ENCODE measurements at places on chromosomes 12 and 14.
A peak's percentile ranks its signal among the peaks of the same experiment; 100 is the strongest.

GRCh38 chr12:17793854-17794253, 296.1 kb downstream of the RERGL start:
- no peak for DNase-seq

GRCh38 chr12:62190689-62191490, 69.3 kb upstream of the USP15 start:
- peak; percentile 4 for DNase-seq

GRCh38 chr12:112482733-112483132, 64.0 kb downstream of the PTPN11 start:
- no peak for DNase-seq

DNA sequence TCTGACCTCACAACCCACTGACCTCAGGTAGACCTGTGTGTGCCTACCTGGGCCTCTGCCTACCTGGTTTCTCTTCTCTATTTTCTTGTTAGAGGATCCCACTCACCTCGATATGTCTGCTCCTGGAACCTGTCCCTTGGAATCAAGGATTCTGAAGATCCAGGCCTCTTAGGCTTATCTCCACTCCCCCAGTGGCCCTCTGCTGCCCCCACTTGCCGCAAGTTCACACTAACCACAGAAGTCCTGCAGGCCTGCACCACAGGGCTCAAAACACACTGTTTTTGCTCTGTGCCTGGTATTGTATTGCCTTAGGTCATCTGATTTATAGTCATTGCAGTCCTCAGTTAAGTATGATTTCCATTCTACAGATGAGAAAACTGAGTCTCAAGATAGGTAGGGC, 15.3 kb upstream of the NRXN3 start:
- DNase-seq, result no peak

DNA sequence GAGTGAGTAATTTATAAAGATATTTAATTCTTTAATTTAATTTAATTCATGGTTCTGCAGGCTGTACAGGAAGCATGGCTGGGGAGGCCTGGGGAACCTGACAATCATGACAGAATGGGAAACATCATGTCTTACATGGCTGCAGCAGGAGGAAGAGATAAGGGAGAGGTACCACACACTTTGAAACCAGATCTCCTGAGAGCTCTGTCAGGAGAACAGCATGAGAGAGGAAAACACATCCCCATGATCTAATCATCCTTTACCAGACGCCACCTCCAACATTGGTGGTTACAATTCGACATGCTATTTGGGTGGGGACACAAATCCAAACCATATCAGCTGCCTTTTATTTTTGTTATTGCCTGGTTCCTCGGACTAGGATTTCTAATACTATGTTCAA, 928.6 kb downstream of the TMEM121 start:
- DNase-seq, result no peak

GRCh38 chr12:2691006-2691344, 103.8 kb upstream of the FKBP4 start:
- no peak for DNase-seq

GRCh38 chr12:124085419-124086296, 112.6 kb downstream of the ZNF664 start:
- DNase-seq, result no peak

DNA sequence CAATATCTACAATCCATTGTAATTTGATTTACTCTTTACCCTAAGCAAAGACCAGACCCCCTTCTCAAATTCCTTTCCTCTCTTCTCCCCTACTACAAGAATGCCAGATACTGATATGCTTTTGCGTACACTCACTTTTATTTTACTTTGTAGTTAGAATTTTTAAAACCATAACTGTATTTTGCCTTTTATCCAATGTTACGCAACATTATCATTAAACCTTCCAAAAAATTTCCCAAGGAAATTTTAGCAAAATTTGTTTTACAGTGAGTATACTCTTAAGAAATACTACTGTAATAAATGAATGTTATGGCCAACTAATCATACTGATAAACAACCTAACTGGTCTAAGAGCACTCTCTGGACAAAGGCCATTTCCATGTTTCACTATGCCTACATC, 22.3 kb downstream of the ATP2B1 start:
- DNase-seq, result no peak

DNA sequence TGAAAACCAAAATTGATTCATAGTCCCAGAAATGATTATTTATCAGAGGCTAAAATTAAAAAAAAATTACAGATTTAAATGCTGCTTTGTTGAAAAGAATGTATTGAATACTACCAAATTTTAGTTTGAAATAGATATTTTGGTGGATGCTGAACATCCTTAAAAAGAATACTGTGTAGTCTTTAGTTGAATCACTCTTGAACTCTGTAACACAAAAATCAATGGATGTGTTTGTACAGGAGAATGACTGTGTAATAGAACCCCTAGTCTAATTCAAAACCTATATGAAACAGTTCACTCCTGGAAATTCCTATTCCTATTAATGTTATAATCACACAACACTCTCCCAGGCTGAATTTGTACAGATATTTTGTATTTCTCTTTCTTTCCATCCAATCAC, 1.5 kb upstream of the TSPAN8 start:
- no peak for DNase-seq

DNA sequence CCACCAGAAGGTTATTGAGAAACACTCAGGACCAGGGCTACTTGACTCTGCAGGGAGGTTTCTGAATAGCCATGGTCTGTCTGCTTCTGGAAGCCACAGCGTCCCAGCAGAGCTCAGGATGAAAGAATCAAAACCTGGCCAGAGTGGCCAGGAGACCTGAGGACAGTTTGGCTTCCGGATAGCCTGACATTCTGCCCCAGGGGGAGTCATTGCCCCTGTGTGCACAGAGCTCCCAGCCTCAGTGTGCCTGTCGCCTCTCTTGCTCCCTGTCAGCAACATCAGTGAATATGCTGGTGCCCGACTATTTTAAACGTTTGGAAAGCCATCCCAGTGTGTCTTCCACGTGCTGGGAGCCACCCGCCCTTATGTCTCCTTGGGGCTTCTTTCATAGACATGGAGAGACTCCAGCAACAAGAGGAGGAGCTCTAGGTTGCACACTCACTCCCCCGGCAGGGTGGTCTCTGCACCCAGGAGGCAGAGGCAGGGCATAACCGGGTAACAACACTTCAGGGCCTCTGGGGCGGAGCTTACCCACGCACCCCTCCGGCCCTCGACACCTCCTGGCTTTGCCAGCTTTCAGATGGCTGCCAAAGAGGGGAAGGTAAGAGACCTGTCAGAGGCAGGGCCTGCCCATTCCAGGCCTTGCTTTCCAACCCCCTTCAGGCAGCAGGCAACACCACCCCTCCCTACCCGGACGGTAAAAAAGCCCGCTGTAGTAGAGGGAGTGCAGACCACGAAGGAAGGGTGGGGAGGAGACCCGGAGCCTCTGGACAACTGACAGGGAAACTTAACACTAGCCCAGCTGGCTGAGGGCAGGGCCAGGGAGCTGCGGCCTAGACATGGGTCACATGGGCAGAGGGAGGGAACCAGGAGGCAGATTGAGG, 19.0 kb upstream of the SLC6A12 start:
- no peak for DNase-seq

- no peak for DNase-seq
Observed at GRCh38 chr12:11949738-11950411, 120.9 kb upstream of the BCL2L14 start.

DNA sequence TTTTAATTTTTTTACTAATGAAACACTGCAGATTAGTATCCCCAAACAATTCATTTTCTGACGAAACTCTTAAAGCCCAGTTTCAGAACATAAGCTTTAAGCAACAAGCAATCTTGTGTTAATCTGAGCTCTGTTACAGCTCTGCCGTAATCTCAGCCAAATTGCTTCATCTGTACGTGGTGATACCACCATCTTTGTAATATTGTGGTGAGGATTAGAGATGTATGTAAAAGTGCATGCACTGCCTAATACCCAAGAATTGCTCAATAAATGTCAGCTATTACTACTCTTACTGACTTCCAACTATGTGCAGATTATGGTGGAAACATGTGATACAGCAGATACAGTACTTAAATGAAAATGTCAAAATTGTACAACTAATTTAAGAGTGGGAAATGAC, 1.8 kb downstream of the AKAP5 start:
- no peak for DNase-seq

DNA sequence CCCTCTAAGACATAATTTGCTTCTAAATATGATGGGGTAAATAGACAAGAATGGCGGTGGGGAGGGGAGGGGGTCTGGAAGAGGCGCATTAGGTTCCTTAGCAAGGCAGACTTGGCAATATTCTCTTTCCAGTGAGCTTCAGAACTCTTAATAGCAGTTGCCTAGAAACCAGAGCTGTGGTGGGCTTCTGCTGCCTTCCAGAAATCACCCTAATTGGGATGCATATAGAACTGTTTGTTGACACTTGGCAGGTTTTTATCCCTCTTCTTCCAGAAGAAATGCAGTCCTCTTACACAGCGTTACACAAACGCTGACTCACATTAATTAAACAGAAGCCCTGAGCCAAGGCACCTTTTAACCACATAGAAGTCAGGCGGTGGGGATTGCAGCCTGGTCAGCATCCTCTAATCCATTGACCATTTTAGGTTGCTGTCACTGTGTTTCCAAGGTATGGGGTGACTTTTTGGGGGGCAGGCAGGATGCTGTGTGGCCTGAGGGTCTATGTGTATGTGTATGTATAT, 114.1 kb downstream of the CCDC60 start:
- DNase-seq, result no peak

DNA sequence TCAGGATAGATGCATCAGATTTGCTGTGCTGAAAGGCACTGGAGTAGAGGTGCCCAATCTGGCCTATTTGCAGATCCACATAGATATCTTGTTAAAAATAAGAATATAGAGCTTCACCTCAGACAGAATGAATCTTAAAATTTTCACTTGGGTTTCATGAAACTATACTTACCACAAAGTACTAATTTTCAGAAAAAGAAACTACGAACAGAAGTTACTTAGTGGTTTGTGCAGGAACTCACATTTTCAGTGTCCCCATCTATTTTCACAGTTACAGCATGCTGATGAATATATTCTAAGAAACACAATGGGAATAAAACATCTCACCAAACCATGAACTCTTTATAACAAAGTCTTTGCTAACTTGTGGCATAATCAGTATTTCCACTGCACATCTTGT, 449.4 kb downstream of the RERGL start:
- DNase-seq, result no peak

- no peak for DNase-seq
Observed at GRCh38 chr12:112750971-112751370, 40.6 kb upstream of the RPH3A start.

GRCh38 chr14:62322216-62322615, 560.0 kb downstream of the SNAPC1 start:
- DNase-seq, result no peak

- DNase-seq, result no peak
Observed at GRCh38 chr12:54697851-54698250, 49.7 kb upstream of the DCD start.

GRCh38 chr12:121165316-121165715, 32.6 kb downstream of the P2RX7 start:
- DNase-seq, result no peak

DNA sequence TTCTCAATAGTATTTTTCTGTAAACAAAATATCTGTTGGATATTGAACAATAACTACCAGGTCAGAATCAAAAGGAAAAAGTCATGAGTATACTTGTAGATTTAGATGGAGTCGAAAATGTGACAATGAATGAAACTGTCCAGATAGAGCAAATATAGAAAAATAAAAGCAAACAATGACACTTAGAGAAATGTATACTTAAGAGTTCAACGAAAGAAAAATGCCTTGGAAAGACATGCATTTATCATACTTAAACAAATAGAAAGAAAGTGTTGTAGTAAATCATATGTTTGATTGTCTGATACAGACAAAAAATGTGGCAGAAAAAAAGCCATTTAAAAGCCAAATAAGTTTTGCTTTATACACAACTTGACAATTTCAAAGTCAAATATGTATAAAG, 571.2 kb upstream of the MGAT4C start:
- no peak for DNase-seq

- DNase-seq, result no peak
Observed at GRCh38 chr12:49539406-49540228, 787 bp downstream of the KCNH3 start.

GRCh38 chr12:76455582-76456345, 103.8 kb downstream of the OSBPL8 start:
- no peak for DNase-seq

DNA sequence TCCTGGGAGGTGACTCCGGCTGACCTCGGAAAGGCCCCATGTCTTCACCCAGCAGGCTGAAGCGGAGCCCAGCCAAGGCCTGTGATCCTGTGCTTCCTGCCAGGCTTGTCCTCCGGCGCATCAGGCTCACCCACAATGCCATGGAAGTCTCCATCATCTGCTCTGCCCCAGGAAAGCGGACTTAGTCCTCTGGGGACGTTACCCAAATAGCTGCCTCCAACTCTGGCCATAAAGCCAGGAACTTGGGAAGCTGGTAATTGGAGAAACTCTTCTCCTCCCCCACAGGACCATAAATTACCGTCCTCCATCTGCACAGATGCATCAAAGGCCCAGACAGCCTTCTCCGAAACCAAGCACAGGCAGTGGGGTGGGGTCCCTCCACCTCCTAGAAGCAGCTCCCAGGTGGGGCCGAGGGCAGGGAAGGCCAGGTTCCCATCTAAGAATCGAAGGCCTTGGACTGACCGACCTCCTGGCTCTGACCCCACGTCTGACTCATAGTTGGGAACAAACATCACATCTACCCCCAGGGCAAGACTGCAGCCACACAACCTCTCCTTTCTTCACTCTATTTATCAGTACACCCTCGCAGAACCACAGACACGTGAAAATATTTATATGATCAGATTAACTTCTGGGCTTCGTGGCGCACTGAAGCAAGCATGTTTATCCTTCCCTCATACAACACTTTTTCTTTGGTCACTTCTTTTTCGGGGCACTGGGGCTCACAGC, 56.4 kb downstream of the PITPNM2 start:
- no peak for DNase-seq

- DNase-seq, result no peak
Observed at GRCh38 chr14:88078525-88078924, 73.6 kb downstream of the GPR65 start.

- no peak for DNase-seq
Observed at GRCh38 chr12:10901427-10901826, 7.9 kb downstream of the TAS2R13 start.

DNA sequence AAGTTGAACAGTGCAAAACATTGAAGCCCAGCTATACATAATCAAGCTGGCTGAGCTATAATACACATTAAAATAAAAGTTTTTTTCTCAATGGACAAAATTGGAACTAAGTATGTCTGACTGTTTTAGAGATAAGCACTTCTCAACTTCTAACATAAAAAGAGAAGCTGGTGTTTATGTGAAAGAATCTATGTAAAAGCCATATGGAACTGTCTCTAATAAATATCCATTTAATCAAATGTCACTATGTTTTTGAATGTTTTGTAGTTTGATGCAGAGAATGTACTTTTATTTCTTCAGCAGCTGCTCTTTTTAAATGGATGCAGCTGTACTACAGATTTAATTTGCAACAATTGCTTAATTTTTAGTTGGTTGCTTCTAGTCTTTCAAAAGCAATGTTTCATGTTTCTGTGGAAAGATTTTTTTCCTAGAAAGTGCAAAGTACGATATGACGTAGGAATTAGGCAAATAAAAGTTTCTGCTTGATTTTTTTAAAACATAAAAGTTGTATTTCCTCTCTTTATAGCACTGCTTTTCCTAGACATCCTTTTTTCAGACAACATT, 114.2 kb downstream of the PDE3A start:
- no peak for DNase-seq

GRCh38 chr12:110501399-110501751, 536 bp downstream of the VPS29 start:
- no peak for DNase-seq

GRCh38 chr12:106301241-106301610, 1.3 kb upstream of the TCP11L2 start:
- DNase-seq, result no peak
